ENCODE measurements at places on chromosomes 7 and 10.

GRCh38 chr7:141512597-141512996 lies 38.6 kb upstream of the AGK start:
- no peak for DNase-seq

GRCh38 chr10:21352886-21353285 lies 172.6 kb downstream of the SKIDA1 start:
- no peak for DNase-seq

- no peak for DNase-seq
These were observed 3.4 kb downstream of the CALHM2 start for GRCh38 chr10:103448746-103449145.

DNA sequence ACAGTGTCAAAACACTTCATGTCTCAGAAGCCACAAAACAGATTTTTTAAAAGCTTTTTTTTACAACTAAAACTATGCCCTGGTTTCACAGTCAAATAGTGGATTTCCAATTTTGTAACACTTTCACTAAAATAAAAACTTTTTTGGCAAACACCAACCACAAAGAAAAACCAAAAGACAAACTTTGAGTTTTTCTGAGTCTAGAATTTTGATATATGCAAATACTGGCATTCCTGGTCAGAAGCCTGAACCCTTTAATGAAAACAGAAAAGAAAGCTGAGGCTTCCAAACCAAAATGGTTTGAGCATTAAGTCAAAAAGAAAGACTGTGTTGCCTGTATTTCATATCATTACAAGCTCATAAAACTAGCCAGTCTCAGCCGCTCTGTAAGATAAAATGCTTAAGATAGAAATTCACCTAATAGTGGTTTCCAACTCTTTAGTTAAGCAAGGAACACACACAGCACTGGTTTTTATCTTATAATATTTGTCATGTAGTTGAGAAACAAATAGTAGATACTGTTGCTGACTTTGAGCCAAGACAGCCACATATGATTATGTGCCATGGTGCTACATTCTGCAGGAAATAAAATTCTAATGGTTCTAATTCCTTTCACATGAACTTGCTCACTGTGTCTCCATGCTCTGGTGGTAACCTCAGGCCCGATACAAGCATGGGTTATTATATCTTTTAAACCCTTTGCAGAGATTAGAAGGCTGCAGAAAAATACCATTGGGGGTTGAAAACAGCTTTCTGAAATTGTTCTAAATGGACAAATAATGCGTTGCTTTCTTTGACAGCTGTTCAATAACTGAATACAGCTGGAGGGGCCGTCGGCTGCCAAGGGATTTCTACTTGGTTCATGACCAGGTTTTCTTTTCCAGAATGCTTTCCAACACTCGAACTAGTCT lies 49.4 kb downstream of the FAM171A1 start:
- no peak for DNase-seq

DNA sequence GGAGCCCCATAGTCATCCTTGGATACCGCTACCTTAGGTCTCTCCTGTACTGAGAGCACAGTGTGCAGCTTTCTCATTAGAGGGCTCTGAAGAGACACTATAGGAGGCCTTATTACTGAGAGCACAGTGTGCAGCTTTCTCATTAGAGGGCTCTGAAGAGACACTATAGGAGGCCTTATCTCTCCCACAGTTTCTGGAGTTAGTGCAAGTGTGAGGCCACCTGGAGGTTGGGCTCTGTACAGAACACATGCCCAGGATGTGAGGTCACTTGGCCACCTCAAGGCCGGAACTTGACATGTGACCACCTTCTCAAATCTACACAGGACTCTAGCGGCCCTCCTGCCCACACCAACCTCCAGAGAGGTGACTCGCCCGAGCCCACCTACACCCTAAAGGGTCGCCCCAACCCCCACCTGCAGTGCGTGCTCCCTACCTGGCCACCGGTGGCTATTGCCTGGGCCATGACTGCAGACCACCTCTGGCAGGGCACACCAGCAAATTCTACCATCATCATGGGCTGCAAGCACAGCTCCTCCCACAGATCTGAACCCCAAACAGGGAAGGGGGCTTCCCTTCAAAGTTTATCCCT lies 24.6 kb downstream of the FRMPD2 start:
- no peak for DNase-seq

DNA sequence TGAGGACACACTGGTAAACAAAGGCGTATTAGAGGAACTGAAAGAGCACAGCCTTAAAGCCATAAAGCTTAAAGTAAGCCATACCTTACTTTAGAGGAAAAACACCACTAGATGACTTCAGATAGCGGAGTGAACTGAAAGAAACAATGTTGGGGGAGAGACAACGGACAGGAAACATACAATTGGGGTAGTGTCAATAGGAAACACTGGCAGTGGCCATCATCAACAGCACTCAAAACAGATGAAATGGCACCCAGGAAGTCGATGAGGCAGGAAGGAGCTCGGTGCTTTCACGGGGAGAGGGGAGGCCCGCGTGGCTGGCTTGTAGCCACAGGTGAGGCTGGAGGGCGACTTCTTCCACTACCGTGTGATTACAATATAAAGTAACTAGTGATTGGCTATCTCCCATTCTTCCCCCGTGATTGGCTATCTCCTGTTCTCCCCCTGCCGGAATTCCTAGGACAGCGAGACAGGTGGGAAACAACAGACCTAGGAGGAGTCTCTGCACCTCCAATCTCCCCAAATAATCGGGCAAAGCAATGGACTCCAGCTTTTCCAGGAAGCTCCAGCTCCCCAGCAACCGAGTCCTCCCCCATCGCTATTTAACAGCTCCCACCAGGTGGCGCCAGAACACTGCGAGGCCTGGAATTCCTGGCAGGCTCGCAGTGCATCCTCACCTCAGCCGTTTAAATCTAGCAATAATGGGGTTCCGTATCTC lies 2.4 kb upstream of the TAS2R38 start:
- peak; percentile 79 for DNase-seq

DNA sequence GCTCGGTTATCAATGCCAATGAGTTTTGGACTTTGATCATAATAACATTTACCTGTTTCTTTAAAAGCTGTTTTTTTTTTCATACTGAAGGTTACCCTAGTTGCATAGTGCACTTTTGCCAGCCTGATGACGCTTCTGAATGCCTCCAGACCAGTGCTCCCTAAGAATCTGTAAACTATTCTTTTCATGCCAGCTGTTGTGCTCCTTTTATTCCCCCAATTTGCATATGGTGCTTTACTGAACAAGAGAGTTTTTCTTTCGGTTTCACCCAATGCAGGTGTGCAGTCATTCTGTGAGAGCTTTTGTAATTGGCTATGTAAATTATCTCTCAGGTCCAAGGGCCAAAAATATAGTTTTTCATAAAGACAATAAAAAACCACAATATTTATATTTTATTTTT lies 48.1 kb upstream of the GLCCI1 start:
- DNase-seq = no peak

- no peak for DNase-seq
These were observed 141.1 kb downstream of the GRM3 start for GRCh38 chr7:86784765-86785164.

- DNase-seq = no peak
These were observed 14.9 kb downstream of the TNRC18 start for GRCh38 chr7:5408777-5409176.

DNA sequence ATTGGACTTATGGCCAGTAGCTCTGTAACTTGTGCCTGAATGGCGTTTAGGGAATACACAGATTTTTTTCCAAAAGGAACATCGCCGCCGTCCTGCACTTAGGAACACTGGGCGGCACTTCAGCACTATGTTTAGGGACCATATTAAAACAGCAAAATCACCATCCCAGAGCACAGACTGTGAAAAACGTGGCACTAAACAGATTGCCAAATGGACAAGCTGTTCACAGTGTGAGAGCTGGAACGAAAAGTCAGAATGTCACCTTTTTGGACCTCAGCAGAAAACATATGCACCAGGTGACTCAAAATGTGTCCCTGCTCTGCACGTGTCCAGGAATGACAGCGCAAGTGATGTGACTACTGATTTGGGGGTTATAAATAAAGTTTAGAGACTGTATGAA lies 87.9 kb downstream of the ODAD2 start:
- no peak for DNase-seq

DNA sequence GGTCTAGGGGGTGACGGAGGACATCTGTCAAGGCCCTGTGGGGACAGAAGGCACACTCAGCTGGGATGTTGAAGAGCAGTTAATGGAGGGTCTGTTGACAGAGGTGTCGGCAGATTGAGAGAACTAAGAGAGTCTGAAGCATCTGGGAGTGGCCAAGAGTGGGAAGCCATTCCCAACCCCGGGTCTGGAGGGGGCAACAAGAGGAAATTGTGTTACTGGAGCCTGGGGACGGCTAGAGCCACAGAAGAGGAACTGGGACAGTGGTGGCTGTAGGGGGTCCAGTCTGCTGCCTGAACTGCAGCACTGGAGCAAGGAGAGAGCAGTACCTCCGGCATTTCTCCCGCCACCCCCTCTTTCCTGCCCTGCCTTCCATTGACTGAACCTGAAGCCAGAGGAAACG lies 136.6 kb downstream of the CHN2 start:
- no peak for DNase-seq

GRCh38 chr7:149257146-149257545 lies 4.8 kb upstream of the ZNF783 start:
- no peak for DNase-seq

GRCh38 chr10:1063232-1063865 lies 7.2 kb downstream of the WDR37 start:
- no peak for DNase-seq

DNA sequence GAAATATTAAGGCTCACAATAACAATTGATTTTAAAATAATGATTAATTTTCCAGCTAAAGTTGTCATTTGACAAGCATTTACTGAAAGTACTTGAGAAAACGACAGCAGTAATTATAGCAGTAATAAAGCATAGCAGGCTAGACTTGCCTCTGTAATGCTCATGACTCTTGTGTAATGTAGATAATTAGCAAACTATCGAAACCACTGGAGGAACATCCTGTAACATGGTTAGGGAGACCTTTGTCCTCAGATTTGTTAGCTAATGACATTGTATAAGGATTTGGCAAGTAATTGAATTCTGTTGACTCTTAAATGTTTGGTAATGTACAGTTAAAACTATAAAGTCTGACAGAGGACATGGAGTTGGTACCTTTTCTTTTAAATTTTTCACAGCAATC lies 24.8 kb downstream of the ARL4A start:
- no peak for DNase-seq

DNA sequence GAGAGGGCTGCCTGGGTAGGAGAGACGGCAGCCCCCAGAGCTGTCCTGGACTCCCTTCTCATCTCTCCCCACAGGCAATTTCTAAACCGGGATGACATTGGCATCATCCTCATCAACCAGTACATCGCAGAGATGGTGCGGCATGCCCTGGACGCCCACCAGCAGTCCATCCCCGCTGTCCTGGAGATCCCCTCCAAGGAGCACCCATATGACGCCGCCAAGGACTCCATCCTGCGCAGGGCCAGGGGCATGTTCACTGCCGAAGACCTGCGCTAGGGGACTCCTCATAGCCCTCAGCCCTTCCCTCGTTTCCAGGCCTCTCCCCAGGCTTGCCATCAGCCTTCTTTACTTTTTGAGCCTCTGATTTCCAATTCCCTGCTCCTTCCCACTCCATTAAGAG lies 2.6 kb downstream of the ATP6V1F start:
- DNase-seq = no peak

- no peak for DNase-seq
These were observed 428.5 kb downstream of the RPS24 start for GRCh38 chr10:78462176-78462575.

- no peak for DNase-seq
These were observed 20.9 kb downstream of the AQP1 start for GRCh38 chr7:30932562-30932961.

DNA sequence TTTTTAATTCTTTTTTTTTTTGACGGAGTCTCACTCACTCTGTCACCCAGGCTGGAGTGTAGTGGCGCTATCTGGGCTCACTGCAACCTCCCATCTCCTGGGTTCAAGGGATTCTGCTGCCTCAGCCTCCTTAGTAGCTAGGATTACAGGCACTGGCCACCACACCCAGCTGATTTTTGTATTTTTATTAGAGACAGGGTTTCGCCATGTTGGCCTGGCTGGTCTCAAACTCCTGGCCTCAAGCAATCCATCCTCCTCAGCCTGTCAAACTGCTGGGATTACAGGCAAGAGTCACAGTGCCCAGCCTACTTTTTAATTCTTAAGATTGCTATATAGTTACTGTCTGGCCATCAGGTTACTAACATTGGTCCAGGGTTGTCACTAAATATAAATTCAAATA lies 59.6 kb downstream of the ZNF277 start:
- no peak for DNase-seq

GRCh38 chr10:90857635-90858460 lies at the start of gene HTR7:
Gene HTR7 (minus strand): TSS chr10:90858039. CDS start chr10:90857671, 368 bp downstream.
- peak; percentile 77 for DNase-seq

GRCh38 chr7:130917669-130918128 lies 183.7 kb upstream of the KLF14 start:
- no peak for DNase-seq

- no peak for DNase-seq
These were observed 140.5 kb upstream of the SH2B2 start for GRCh38 chr7:102146122-102146521.

DNA sequence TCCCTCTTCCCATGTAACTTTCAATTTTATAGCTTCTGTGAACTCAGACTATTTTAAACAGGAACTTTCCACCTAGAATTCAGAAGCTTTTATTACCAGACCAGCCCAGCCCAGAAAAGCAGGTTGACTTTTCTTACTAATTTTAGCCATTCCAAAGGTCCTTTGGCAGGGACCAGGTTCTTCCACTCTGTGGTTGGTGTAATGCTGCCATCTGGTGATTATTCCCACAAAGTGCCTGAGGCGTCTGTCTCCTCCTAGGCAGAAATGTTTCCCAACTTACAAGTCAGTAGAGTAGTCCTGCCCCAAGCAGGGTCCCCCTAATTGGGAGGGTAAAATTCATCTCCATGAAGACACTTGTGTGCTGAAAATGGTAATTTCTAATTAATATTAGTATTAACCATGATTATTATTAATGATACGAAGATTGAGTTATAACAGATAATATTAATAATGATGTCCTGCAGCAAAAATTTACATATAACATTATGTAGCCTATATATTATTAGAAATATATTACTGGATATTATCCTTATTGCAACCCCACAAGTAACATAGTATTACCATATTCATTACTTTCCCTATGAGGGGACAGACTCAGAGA lies 53.0 kb upstream of the PPP1R17 start:
- no peak for DNase-seq

GRCh38 chr7:151400626-151401315 lies 9.1 kb downstream of the WDR86 start:
- DNase-seq = no peak

GRCh38 chr7:19747740-19748339 lies 25.6 kb downstream of the TMEM196 start:
- no peak for DNase-seq

- DNase-seq = no peak
These were observed 12.7 kb upstream of the NRP1 start for GRCh38 chr10:33347211-33347610.
